ENCODE measurements at places on chromosomes 7 and 10. TPM values are rescaled to one million over a fixed set of nuclear protein-coding genes. Genes with fewer than 3 reads are reported as not detected.

The CALML5 gene
- not detected for total RNA-seq

The CYP3A7 gene
- total RNA-seq = 0.32 TPM

The LRRC4 gene
- not detected for total RNA-seq

The ZNF239 gene
- 4.4 TPM for total RNA-seq

The FFAR4 gene
- not detected for total RNA-seq

GRCh38 chr7:138151731-138152577, 75.7 kb downstream of the AKR1D1 start:
- peak; percentile 14 for DNase-seq

- peak; percentile 83 for DNase-seq
Observed at GRCh38 chr7:32204361-32205018, 134.3 kb upstream of the PDE1C start.

DNA sequence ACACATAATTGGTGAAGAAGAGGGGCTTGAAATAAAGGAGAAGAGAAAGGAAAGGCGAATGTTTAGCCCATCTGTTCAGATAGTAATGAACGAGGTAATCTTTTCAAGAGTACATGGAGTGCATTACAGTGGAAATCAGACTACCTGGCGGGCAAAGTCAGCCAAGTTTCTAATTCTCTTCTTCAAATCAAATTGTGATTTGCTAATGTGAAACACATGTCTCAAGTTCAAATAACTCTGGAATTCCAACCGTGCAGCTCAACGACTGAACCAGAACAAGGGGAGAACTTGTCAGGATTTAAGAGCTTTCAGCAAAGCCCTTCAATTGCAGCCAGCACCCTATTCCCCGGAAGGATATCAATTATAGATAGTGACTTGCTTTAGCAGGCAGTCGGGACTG, 216.9 kb downstream of the GLI3 start:
- no peak for DNase-seq

DNA sequence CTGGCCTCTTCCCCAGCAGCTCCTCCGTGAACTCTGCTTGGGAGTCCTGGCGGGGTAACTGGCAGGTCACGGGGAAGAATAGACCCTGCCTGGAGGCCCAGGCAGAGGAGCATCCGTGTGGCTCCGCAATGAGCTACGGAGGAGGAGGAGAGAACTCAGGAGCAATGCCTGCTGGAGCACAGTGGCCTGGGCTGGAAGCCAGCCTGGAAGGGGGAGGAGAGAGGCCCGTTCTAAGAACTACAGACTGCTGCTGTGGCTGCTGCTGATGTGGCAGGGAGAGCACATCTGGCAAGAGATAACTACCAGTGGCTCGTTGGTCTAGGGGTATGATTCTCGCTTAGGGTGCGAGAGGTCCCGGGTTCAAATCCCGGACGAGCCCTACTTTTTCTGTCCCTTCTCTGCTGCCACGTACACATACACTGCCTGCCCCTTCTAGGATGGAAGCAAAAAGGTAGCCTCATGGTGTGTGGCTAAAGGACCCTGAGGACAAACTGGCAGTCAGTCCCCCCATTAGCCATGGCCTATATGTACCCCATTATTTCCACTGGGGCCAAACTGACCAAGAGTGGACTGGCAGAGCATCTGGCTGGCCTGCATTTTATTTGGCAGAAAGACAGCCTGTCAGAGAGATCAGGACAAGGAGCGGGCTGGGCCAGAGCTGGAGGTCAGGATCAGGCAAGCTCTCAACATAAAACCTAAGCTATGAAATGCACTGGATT, 7.7 kb upstream of the OPN1SW start:
- DNase-seq = peak; percentile 83

GRCh38 chr7:158816271-158816670, 13.0 kb downstream of the ESYT2 start:
- no peak for DNase-seq

GRCh38 chr7:20430664-20431063, 100.0 kb downstream of the ITGB8 start:
- DNase-seq = no peak

DNA sequence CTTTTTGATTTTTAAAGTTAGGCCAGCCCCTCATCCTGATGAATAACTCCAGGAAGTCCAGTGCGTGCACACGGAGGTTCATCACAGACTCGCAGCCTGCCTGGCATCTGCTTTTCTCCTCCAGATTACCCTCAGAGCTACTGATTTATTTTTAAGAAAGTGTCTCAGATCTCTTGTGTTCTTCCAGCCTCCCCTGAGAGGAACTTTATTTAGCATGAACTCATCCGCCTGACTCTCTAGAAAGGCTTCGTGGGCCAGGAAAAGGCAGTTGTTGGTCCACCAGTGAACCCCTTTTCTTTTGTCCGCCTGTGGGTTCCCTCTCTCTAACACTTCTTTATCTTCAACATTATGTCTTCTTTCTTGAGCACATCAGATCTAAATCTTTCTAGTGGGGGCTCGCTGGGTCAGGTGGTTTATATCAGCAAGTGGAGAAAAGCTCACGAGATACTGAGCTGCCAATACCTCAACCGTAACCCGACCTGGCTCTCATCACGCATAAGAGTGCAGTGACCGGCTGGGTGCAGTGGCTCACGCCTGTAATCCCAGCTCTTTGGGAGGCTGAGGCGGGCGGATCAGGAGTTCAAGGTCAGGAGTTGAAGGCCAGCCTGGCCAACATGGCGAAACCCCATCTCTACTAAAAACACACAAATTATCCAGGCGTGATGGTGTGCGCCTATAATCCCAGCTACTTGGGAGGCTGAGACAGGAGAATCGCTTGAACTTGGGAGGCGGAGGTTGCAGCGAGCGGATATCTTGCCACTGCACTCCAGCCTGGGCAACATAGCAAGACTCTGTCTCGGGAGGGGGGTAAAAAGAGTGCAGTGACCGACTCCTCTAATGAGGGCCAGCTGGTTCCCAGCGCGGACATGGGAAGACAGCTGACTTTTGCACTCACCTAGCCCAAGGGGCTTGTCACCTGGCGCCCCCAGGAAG, 162.3 kb downstream of the CCDC3 start:
- DNase-seq = no peak

DNA sequence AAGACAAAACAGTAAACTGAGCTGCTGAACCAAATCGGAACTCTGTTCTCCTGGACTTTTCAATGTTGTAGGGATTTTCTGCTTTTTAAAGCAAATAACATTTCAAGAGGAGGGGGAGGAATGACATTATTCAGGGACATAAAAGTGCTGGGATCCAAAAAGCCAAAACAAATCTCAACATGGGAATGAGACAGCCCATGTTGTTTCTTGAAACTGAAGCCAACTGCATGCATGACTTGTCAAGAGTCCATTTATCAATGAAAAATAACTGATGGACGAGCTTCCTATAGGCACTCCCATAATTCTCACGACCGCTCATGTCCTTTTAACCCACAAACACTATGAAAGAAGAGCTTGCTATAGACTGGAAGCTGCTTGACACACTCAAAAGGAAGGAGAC, 27.8 kb downstream of the FAM53B start:
- DNase-seq = no peak

DNA sequence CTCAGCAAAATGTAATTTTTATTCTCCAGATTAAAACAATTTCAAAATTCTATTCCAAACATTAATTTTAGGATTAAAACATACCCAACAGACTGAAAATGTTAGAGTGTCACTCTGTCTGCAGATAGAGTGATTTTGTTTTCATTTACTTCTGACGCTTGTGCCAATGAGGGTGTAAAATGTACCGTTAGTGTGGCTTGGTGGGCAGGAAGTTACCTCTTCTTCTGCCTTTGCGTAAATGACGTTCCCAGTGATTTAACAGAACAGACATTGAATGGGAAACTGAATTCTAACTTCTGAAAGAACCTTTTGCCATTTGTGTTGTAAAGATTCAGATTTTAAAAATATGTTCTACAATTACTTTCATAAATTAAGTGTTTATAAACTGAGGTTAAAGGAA, 47.0 kb upstream of the DRGX start:
- DNase-seq = no peak

DNA sequence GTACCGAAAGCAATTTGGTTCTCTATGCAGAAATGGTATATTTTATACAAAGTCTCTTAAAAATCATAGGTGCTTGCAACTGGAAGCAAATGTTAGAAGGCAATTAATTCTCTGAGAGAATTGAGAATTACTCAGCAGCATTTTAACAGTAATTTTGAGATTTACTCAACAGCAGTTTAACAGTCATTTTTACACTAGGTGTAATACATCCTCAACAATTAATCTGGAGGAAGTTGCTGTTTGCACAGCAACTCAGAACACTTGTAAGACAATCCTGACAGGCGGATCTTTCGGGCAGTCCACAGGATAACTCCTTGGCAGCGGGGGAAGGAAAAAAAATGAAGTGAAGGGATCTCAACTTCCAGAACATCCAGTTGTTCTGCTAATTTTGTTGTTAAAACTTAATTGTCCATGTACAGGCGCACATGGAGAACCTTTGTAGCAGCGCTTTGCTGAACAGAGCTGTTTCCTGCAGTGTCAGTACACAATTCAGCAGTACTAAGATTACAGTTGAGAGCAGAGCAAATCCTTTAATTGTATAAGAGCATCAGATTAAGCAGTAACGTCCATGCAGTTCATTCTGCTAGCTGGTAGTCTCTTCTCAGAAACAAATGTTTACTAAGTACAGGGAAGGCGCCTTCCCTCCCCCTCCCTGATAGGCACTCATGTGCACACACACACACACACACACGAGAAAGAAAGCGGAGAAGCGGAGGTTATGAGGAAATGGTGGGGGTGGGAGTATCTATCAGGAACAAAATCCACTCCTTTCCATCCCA, 43.8 kb downstream of the ENO4 start:
- DNase-seq = no peak

- DNase-seq = no peak
Observed at GRCh38 chr7:73452999-73453635, 19.5 kb downstream of the FZD9 start.

- no peak for DNase-seq
Observed at GRCh38 chr7:13057462-13058200, 370.2 kb downstream of the ARL4A start.

DNA sequence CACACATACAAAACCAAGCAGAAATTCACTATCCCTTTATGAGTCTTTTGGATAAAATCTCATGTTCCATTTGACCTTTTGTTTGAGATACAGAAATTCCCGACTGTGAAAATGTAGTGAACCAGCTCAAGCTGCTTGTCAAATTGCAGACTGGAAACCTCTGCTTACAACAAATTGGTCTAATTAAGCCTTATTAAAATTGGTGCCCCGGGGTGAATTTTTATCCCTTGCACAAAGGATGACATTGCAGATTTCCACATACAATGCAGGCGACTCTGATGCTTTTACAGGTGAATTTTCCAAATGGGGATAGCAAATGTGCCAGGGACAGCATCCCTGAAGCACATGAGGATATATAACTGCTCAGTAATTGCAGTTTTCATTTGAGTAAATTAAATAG, 257.3 kb downstream of the BMPER start:
- no peak for DNase-seq

GRCh38 chr7:146314962-146315361, 198.4 kb downstream of the CNTNAP2 start:
- DNase-seq = no peak

DNA sequence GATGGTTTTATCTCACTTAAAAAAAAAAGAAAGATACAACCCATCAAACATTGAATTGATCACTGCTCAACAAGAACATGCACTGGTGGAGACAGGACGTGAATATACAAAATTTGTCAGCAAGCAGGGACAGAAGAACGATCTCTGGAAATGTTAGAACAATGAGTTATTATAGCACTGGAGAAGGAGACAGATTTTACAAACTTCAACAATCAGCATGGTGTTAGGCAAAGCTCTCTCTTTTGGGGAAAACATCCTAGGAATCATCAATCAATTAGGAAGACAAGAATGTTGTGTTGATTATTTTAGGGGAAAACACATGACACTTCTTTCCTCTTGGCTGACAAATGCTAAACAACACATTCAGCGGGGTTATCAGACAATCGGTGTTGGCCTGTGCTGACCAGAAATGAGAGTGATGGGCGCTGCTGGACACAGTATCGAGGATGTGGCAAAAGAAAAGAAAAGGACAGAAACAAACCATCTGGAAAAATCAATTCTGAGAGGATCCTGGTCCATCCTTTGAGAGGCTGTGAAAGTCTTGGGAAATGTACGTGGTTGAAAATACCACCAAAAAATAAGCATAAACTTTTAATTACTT, 103.9 kb downstream of the RAPGEF5 start:
- DNase-seq = no peak

- peak; percentile 72 for DNase-seq
Observed at GRCh38 chr7:155069992-155070751, at the start of gene HTR5A. Gene HTR5A (plus strand): TSS chr7:155070324. CDS start chr7:155070900, 576 bp downstream.

DNA sequence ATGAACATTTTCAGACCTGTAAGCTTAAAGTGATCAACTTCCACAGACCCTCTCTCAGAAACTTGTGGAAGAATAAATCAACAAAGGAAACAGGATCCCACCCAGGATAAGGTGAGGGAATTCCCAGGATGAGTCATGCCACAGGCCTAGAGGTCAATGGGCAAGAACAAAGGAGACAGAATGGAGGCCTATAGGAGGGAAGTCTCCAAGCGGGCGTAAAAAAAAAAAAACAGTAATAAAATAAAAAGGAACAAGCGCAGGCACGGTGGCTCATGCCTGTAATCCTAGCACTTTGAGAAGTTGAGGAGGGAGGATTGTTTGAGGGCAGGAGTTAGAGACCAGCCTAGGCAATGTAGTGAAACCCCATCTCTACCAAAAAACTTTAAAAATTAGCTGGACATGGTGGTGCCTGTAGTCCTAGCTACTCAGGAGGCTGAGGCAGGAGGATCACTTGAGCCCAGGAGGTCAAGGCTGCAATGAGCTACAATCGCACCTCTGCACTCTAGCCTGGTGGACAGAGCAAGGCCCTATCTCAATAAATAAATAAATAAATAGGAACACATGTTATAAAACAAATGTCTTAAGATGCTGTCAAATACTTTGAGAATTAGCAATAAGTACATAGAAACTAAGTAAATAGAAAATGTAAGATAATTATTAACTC, 8.4 kb downstream of the SORBS1 start:
- peak; percentile 63 for DNase-seq

GRCh38 chr10:13809427-13809826, 222.7 kb downstream of the PRPF18 start:
- no peak for DNase-seq

GRCh38 chr10:77907900-77908717, 18.4 kb downstream of the DLG5 start:
- DNase-seq = no peak
